ENCODE measurements at places on chromosomes 5 and 9.

DNA sequence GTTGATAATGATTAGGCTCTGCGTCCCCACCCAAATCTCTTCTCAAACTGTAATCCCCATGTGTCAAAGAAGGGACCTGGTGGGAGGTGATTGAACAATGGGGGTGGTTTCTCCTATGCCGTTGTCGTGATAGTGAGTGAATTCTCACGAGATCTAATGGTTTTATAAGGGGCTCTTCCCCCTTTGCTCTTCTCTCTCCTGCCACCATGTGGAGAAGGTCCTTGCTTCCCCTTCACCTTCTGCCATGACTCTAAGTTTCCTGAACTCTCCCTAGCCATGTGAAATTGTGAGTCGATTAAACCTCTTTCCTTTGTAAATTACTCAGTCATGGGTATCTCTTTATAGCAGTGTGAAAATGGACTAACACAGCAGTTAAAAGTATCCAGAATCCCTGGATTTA is 715.2 kb upstream of the DMAC1 start:
- no peak for DNase-seq

DNA sequence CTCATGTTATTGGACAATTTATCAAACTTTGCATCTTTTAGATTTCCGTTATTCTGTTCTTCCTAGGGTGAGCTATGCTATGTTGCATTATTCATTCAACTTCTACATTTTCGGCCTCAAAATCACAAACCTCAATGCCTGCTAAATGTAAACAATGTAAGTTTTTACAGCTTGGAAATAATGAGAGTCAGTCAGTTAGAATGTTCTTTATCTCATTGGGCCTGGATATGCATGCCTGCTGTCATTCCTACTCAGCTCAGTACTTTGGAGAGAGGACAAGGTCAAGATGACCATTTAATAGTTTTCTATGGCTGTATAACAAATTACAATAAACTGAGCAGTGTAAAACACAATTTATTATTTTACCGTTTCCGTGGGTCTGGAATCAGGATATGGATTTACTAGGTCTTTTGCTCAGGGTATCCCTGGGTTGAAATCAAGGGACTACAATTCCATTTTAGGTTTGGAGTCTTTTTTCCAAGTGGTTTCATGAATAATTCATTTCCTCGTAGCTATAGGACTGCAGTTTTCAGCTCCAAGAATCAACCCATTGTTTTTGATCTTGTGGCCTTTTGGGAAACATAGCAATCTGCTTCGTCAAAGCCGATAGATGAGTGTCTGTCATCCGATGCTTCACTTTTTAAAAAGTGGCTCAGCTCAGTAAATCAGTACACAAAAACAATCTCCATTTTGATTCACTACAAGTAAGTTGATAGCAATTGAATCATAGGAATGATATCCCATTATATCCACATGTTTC is 1143.2 kb upstream of the CDH6 start:
- DNase-seq: no peak

DNA sequence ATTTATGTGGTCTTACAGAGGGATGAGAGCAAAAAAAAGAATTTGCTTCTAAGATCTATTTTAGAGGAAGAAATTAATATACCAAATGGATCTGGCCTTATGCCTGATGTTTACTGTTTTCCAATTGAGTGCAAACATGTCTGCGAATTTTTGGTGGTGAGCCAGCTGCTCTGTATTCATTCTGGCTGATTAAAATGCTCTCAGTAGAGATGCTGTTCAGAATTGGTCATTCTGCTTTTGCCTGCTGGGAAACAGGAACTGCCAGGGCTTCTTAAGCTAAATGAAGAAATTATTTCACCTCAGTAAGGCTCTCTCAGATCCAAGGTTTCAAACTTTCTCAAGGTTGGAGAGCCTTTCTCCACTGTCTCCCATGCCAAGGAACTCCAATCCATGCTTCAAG is 132.0 kb upstream of the SV2C start:
- DNase-seq: no peak

DNA sequence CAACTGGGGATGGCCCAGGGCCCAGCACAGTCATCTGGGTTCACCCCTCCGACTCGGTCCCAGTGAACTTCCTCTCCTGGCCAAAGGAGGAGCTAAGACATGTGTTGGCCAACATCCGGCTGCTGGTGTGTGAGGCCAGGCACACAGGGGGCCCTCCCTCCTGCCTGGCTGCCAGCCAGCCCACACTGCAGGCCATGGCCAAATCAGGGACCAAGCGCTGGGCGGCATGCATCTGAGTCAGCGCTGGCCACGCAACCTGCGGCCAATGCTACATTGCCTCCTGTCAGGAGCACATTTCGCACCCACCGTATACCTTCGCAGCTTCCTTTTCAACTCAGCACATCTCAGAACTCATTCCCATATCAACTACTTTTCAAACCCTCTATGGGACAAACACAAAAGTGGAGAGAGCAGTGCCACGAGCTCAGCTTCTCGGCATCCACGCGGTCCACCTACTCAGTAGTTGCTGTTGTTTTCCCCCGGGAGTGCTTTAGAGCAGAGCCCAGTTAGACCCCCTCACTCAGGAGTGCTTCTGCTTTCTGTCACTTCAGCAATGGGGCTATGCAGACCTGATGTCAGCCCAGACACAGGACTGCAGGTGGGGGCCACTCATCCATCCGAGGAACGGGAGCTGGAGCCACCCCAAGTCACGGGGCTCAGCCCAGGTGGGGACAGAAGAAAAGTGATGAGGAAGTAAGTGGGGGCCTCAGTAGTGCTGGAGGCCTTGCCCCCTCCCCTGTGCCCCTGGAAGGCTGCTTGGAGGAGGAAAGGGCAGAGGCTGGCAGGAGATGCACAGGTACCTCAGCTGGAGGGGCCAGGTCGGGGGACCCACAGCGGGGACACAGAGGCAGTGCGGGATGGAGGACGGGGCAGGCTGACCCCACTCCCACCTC is 13.9 kb downstream of the NINJ1 start:
- DNase-seq: no peak

DNA sequence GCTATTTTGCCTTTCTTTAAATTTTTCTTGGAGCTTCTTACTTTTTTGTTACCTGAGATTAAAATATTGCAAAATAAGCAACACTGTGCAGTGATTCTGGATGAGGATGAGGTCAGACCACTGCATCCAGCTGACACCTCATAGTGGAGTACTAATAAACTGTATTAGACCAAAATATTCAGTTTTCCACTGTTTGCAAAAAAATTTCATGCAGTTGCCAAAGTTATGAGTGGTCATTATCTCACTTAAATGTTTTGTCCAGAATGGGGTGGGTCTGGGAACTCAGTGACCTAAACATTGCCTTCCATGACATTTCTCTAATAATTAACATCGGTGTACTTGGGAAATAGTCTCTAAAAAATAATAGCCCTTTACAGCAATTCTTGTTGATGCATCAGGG is 143.8 kb downstream of the ADAMTSL1 start:
- DNase-seq: no peak

- DNase-seq: no peak
These were observed 307.8 kb upstream of the ARRDC3 start for GRCh38 chr5:91690921-91691320.

GRCh38 chr5:174328631-174329299 is 283.3 kb downstream of the NSG2 start:
- no peak for DNase-seq

DNA sequence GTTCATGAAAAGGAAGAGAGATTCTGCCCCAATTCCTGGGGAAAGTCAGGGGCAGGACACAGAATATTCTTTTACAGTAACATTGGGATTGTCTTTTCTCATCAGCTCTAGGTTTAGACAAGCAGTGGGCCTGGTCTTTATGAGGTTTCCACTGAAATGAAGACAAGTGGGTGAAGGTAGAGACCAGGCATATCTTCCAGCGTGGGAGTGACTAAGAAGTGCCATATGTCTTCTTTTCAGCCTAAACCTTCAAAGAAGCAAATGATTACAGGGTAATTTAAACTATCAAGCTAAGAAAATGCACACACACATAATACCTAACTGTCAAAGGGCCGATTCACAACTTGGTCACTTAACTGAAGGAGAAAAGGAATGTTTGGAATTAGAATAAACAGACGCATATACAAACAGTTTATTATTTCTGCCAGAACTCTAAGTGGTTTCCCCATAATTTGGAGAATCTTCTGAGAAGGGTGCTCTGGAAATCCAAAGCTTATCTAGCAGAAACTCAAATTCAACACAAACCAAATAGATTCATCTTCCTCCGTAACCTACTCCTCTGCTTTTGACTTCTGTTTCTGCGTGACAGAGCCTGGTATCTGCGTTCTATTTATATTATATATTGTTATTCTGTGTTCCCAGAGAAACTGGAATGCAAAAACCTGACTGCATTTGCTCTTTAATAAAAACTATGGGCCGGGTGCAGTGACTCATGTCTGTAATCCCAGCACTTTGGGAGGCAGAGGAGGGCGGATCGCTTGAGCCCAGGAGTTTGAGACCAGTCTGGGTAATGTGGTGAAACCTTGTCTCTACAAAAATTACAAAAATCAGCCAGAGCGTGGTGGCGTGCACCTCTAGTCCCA is 22.0 kb upstream of the TEK start:
- no peak for DNase-seq

DNA sequence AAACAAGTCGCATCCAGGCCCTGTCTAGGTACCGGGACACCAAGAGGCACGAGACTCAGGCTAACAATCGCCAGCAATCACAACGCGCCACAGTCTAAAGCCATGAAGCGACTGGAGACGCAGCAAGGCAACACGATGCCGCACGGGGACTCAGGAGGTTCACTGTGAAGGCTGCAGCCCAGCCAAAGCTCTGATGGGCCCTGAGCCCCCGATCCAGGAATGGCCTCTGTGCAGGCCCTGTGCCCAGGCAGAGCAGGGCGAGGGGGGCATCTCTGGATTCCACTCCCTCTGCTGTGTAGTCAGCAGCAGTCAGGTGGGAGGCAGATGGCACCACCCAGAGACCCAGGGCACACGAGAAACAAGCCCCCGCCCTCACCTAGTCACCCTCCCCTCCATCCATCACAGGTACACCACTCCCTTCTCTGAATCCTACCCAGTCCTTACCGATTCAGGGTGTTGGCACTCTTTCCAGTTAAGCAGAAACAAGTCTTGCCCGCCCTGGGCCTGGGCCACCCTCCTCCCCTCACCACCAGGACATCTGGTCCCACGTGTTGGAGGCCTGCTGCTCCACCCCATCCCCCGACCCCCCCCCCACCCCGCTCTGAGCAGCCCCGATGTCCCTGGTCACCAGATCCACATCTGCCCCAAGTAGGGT is 1.1 kb downstream of the RALGDS start:
- no peak for DNase-seq

DNA sequence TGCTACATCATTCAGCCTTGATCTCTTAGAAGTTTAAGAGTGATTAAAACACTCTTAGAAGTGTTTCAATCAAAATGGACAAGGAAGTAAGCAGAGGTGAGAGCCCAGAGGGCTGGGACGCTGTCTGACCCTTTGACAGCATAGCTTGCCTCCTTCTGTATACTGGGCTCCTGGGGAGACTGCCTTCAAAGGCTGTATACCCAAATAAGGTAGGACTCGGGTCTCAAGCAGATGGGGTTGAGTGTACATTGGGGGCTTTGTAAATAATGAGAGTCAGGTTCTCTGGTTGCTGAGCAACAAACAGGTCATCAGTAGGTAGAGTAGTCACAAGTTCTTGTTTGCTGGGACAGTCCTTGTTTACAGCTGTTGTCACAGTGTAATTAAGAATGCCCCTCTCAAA is 97.1 kb downstream of the PJA2 start:
- DNase-seq: no peak

DNA sequence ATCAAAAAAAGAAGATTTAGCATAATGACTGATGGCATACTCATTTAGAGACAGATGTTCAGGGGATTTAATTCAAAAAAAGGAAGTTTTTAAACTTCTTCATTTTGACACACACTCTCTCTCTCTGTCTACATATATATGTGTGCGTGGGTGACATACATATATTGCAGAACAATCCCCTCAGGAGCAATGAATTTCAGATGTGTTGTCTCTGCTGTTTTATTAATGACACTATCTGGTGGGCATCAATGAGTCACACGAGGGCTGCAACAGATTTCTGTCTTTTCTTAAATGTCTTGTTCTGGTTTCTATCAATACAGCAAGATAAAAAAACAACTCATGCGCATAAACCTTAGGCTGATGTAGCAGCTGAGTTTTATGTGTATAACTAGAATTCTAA is 123.5 kb upstream of the SLCO6A1 start:
- DNase-seq: no peak

GRCh38 chr5:118921866-118922265 is 66.5 kb downstream of the DTWD2 start:
- DNase-seq: no peak

GRCh38 chr5:40383749-40384651 is 295.7 kb upstream of the PTGER4 start:
- no peak for DNase-seq

DNA sequence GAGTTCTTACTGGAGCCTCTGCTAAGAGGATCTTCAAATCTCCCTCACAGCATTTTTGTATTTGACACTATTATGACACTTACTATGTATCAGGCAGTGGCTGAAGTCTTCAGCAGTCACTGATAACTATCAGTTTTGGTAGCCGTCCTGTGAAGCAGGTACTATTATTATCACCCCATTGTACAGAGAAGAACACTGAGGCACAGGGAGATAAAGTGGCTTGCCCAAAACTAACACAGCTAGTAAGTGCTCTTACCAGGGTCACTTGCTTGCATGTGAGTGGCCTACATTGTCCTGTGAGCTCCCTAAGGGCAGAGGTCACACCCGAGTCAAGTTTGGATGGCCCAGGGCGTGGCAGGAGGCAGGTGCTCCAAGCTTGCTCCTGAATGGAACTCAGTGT is 16.8 kb downstream of the GABBR2 start:
- no peak for DNase-seq

DNA sequence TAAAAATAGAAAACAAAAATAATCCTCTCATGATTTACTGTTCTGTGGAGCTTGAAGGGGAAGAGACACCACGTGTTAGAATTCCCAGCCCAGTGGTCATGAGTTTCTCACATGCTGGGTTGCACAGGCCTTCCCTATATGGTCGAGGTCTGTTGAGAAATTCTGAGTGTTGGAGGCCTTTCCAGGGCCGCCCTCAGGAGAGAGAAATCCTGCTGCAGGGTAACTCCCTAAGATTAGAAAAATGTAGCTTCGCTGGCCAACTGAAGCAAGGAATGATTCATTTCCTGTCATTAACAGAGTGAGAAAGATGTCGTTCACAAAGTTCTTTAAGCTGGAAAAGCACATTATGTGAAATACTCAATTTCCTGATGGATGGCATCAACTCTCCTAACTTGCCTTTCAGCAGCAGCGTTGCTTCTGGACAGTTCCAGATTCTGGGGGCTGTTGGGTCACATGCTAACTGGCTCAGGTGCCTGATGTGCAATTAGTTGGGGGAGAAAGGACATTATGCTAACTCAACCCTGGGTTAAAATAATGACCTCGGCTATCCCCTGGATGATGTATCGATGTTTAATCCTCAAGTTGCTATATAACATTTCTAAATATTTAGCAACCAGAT is 104.8 kb upstream of the CD180 start:
- no peak for DNase-seq

DNA sequence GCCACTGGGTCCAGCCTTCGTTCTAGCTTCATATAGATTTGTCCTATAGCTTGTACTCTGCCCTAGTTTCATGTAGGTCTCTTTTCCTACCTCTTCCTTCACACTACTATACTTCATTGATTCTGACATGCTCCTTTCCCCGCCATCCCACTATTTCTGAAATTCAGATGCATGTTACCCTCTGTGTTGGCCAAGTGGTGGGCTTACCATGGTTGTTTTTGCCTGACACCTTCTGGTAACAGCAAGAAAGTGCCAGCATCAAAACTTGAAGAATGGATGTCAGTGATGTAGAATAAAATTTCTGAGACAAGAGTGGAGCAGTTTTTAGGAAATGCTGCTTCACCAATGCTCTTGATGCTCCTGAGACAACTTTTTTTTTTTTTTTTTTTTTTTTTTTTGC is 19.5 kb upstream of the SERINC5 start:
- DNase-seq: no peak
